ENCODE measurements at places on chromosomes 4 and X.

- DNase-seq, result no peak
These were observed 70.1 kb downstream of the INPP4B start for GRCh38 chr4:142776026-142776425.

DNA sequence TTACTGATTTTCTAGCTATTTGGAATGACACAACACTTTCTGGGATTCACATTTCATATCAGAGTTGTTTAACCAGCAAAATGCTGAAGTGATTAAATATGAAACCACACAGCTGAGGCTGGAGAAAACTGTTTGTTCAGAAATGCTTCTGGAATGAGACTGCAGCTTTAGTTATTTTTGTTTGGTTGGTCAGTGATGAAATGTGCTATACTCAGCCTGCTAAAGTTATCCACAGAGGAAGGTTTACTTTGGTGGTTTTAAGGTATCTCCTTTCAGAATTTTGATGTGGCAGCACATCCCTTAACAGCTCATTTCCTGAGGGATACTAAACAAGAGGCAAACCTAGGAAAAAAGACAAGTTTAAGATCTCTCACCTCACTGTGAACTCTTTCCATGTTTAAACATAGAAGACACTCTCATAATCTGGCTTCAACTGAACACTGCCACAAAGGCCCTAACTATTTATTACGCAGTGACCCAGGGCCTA is 106.6 kb upstream of the PDE5A start:
- DNase-seq, result peak; percentile 69

DNA sequence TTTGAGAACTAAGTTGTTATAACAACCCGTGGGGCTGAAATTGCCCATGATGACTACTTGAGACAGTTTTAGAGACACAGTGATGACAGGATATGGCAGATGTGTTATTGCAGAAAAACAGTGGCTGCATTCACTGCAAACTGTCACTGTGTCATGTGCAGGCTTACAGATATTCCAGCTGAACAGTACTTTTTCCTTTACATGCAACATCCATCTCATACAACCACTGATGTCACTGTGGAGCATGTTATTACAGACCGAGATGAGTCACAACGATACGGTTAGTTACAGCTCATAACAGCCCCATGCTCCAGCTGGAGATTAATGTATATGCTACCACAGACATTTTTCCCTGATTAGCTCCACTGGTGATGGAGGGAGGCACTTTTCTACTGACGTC is 207.4 kb downstream of the TMA16 start:
- DNase-seq, result no peak

DNA sequence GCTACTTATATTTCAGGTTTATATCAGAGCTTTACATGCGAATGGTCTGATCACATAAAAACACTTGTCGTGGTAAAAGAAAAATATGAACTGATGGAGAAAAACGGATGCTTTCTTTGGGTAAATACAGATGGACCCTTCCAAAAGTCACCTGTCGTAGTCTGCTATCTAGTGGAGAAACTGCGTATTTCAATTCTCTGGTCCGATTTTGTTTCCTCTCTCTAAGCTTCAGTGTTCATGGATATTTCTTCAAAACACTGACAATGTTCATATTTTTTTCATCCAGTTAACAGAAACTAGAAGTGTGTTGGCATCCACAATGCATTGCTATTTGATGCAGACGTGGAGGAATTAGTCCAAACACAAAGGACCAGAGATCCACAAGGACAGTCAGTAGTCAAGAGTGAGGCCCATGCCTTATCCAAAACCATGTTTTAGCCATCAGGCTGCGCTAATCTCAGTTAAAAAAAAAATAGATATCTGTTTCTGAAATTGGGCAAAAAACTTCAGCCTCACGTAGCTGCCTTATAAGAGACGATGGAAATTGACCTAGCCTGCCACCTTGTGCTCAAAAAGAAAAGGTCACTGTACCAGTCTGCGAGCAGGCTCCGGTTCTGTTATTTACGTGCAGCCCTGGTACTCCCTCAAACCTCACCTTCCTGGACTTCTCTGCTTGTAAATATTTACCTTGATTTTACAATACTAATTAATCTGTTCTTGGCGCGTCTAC is 16.0 kb downstream of the MEPE start:
- DNase-seq, result peak; percentile 64

DNA sequence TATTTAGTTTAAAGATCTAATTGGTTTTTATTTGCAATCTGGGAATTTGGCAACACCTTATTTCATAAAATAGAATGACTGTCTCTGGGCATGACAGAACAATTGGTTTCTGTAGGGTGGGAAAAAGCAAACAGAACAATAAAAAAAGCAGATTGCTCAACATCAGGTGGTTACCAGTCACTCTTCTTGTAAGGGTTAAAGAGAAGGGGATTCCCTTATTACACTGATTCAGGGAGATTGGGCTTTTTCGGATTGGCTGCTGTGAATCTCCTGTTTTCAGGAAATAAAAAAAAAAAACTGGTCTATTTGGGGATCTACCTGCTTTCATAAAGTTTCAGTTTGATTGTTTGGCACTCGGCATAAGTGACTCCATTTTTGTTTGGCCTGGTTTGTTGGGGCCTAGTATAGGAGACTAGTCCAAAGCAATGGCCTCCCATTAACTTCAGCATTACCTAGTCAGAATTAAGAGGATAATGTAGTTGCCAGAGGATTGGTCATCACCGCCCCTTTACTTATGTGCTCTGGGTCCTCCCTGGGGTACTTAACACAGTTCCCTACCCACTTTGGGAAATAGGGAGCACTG is 380.5 kb downstream of the IDS start:
- no peak for DNase-seq

GRCh38 chrX:148135738-148136137 is 154.6 kb downstream of the FMR1NB start:
- DNase-seq, result no peak

- peak; percentile 25 for DNase-seq
These were observed 97.9 kb downstream of the ARHGEF9 start for GRCh38 chrX:63686878-63687714.

- no peak for DNase-seq
These were observed 108.7 kb downstream of the ANAPC10 start for GRCh38 chr4:144989306-144989705.

- no peak for DNase-seq
These were observed 423.7 kb upstream of the TEX13C start for GRCh38 chrX:124895947-124896346.

- DNase-seq, result no peak
These were observed 1911.7 kb downstream of the PCDH7 start for GRCh38 chr4:32631831-32632230.

DNA sequence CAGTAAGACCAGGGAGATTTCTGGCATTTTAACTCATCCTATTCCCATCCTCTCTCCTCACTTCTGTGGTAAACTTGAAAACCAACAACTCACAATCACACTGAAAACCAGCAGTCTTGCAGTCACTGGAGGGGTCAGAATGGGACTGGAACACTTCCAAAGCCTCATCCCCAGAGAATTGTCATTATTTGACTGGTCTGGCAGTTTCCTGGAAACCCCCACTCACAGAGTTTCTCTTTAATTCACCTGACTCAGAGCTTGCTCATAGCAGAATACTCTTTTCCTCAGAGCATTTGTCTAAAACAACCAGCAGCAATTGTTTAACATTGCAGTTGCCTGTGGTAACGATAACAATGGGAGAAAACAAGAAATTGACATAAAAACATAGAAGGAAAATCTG is 7.3 kb upstream of the RAB9B start:
- no peak for DNase-seq

DNA sequence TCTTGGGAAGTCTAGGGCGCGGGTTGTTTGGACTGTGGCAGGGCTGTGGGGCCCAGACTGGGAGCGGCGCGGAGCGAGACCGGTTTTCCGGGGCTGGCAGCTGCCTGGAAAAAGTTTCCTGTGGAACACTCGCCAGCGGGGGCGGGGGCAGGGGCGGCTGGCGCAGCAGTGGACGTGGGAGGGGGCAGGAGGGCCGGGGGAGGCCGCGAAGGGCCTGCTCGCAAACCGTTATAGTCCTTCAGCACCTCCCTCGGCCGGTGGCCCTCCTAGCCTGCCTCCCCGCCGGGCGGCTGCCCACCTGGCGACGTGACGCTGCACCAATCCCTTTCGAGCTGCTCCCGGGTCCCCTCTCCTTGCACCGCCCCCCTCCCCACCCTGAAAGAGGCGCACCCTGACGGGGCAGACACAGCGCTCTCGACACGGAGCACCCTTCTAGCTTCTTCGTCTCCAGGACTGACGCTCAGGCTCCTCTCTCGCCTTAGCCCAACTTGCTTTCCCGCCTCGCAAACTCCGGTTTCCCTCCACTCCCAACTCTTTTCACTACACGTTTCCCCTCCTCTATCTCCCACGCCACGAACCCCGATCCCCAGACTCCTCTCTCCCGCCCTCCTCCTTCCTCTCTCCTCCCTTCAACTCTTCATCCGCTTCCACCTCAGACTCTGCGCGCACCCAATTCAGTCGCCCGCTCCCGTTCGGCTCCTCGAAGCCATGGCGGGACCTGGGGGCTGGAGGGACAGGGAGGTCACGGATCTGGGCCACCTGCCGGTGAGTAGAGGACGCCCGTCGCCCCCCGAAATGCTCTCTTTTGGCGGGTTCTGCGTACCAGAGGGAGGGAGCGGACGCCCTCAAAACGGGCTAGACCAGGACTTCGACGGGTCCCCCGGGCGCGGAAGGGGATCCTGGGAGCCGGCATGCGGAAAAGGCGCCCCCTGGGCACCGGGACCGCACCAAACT is at the start of gene NRK:
Gene NRK (plus strand): TSS at position 402 of the 954 bp plus-strand sequence. CDS start 307 bp downstream, at position 709.
- DNase-seq, result peak; percentile 45

GRCh38 chr4:110518889-110519490 is 43.0 kb downstream of the ENPEP start:
- peak; percentile 40 for DNase-seq

DNA sequence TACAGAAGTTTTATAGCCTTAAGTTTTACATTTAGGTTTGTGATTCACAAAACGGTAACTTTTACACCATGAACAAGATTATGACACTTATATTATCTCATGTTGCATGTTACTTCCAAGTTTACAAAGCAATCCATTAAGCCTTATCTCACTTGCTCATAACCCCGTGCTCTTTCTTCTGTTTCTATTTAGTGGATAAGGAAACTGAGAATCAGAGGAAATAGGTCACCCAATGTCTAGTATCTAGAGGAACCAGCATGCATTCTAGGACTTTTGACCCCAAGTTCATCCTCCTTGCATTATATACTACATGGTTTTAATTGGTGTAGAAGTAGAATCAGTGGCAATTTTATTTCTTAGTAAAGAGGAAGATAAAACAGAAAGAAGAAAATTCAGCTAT is 67.0 kb upstream of the ANXA3 start:
- no peak for DNase-seq

GRCh38 chrX:253451-254297 is 27.5 kb upstream of the PLCXD1 start:
- no peak for DNase-seq

DNA sequence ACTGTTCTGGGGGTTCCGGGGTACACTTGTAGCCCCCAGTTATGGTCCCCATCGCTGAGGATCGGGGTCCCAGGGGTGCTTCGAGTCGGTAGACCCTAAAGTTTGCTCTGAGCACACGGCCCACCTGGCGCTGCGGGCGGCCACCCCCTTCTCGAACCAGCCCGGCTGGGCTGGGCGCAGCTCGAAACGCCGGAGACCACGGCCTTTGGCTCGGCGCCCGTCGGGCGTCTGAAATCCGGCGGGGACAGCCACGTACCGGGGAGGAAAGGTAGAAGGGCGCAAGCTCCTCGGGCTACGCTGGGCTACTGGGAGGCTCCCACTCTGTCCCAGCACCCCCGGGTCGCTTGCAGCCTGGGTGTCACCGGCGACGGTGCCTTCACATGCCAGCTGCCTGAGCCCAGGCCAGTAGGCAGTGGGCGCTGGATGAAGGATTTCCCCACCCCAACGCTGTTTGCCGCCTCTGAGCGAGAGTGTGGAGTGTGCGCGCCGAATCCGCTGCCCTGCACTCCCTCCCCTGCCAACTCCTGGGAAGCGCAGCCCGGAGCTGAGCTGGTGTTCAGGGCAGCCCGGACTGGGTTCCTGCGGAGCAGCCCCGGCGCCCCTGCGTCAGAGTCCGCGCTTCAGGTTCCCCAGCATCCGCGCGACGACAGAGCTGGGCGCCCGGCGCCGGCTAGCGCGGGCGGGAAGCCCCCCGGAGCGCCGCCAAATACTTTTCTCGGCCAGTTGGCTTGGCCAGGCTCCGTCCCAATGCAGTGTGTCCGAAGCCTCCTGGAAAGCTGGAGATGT is 637 bp downstream of the MAMLD1 start:
- DNase-seq, result peak; percentile 45

- no peak for DNase-seq
These were observed 200.2 kb downstream of the ADGRA3 start for GRCh38 chr4:22315628-22316027.

DNA sequence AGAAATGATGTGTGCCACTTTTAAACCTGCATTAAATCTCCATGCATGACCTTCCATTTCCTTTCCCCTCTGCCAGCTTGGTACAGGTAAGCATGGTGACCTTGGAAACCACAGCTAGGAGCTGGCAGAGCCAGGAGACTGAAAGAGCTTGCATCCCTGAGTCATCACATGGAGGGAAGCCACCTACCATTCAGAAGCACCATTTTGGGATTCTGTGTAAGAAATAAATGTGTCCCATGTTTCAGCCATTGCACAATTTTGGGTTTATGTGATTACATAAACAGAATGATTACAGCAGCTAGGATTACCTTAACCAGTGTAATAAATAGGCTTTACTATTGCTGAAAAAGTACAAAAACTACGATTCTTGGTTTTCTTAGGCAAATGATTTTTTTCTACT is 17.3 kb upstream of the CCDC149 start:
- no peak for DNase-seq

GRCh38 chr4:153374442-153374841 is 30.0 kb downstream of the MND1 start:
- peak; percentile 14 for DNase-seq

DNA sequence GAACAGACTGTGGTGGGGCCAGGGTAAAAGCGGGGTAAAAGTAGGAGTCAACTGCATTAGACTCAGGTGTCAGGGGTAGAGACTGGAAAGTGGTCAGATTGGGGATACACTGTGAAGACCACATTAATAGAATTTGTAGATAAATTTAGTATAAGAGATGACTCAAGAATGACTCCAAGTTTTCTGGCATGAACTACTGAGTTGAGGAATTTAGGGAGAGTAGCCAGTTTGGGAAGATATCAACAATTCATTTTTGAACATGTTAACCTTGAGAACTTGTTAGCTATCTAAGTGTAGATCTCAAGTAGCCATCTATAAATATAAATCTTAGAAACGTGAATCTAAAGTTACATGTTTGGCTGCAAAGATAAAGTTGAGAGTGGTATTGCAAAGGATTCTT is 206.9 kb upstream of the HCCS start:
- no peak for DNase-seq

- no peak for DNase-seq
These were observed 18.5 kb downstream of the UVSSA start for GRCh38 chr4:1365271-1366178.

DNA sequence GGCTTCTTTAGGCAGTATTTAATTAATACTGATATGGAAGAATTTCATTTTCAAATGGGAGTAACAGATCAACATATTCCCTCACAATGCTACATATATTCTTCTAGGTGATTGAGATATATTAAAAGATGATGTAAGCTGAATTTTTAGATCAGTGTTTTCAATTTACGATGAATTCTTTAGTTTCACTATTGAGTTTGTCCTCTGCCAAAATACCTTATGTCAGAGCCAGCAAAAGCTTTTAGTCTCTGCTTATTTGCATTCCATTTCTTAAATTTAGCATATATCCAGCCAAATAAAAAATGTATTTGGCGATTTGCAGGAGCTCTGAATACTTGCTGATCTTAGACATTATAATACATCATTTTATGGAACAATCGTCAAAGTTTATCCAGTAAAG is 144.3 kb downstream of the MOSPD2 start:
- DNase-seq, result no peak

Data from cardiac muscle cell (in vitro differentiated cells and primary cell).